ENCODE measurements at places on chromosomes 1 and 21.

DNA sequence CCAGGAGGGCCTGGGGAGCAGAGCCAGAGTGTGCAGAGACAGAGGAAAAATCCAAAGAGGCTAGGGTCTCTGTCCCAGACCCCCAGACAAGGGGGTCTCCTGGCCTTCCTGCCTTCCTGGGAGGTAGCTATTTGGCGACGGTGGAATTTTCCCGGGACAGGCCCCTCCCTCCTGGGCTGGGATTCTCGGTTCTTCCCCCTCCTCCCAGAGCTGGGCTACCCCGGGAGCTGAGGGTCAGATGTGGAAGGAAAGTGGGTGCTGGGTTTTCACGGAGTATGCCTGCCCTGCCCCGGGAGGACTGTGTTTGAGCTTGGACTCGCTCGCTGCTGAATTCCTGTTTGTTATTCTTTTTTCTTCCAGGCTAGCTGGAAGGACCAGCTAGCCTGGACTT lies 759 bp downstream of the AMPD2 start:
- no peak for DNase-seq

DNA sequence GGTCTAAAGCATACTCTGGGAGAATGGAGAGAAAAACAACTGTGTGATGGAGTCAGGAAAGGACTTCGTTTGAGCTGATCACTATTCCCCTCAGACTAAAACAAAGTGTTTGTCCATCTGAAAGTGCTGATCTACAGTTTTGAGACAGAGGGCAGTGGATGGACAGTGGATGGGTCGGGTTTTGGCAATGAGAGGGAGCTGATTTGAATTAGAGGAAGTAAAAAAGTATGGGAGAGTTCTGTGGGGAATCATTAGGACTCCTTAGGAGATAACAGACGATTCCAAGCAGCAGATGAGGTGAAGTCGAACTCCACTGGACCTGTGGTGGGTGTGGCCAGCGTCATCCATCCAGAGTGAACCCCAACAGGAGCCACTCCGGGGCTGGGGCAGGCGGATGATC lies 62.3 kb downstream of the PTGS2 start:
- no peak for DNase-seq

GRCh38 chr1:186374303-186375151 lies 526 bp downstream of the TPR start:
- DNase-seq = peak; percentile 5

GRCh38 chr1:236128646-236129178 lies 13.6 kb upstream of the GPR137B start:
- DNase-seq = no peak

- DNase-seq = no peak
Observed at GRCh38 chr1:47651311-47652089, 213.7 kb downstream of the FOXD2 start.

- no peak for DNase-seq
Observed at GRCh38 chr1:156488566-156489165, 11.9 kb downstream of the MEF2D start.

DNA sequence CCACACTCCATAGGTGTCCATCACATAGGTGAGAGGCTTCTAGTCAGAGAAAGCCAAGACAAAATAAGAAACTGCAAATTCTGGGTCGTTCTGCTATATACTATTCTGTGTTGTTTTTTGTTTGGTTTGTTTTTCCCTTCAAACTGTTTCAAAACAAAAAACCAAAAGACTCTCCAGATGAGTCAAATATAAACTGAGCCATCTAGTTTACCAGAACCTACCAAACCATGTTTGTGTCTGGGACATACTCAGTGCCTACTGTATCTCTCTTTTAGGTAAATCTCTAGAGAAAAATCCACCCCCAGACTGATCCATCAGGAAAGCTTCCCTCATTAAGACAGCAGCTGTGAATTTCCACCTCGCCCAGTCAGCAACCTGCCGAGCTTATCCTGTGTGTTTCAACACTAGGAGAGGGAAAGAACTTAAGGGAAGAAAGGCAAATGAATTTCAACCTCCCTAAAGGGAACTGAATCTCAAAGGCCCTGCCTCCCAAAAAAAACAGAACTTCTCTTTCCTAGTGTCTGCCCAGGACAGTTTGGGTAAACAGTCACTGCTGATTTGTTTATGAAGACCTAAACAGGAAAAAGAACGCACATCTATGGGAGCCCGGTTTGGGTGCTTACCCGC lies 17.2 kb downstream of the PPT1 start:
- DNase-seq = peak; percentile 78

GRCh38 chr1:234307726-234308125 lies 65.5 kb upstream of the COA6 start:
- no peak for DNase-seq

DNA sequence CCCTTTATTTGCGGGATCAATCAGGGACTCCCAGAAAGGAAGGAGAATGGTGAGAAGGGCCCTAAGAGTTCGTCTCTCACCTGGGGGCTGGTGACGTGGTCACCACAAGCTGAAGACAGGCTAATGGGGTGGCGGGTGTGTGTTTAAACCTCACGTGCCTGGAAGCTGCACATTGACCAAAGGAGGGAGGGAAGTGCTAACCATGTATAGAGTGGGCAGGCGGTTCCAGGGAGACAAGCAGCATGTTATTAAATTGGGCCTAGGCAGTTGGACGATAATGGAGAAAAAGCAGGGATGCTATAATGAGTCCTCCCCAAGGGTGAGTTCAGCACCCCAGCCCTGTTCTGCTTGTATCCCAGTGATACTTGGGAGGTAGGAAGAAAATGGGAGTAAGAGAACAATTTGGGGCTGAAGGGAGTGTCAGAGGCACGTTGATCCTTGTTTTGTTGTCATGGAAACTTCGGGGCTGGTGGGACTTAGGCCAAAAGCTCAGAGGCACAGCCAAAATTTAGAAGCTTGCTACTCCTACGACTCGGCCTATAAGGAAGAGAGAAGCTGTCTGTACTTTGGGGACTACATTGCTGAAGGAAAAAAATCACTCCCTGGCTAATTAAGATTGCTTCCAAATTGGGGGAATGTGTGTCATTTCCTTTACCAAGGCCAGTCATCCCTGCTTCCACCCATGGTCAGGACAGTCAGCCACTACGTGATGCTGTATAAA lies 33.2 kb upstream of the EPHA8 start:
- DNase-seq = no peak

DNA sequence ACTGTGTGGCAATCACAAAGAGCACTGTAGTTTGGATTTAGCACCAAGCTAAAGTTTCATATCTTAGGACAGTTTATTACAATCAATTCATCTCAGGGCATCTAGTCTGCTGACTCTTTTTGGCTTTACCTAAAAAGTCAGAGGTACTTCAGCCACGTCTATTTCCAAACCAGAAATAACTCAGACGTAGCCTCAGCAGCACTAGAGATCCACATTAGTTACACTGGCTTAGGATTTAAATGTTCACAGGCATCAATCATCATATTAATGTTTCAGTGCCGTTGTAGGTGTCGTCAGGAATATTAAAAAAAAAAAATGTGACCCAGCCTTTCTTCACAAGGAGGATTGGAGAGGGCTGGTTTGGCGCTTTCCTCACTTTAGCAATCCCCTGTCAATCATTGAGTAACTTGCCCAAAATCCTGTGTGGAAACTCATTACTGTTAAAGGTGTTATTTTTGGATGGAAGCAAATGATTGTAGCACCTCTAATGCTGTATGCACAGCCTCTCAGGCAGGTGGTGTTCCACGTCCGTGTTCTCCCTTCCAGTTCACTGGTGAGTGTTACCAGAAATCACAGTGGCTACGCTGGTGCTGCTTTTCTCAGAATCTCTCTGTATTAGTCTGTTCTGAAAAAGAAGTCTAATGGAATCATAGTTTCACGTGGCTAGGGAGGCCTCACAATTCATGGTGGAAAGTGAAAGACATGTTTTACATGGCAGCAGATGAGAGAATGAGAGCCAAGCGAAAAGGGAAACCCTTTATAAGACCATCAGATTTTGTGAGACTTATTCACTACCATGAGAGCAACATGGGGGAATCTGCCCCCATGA lies 45.4 kb downstream of the NEK7 start:
- DNase-seq = no peak

DNA sequence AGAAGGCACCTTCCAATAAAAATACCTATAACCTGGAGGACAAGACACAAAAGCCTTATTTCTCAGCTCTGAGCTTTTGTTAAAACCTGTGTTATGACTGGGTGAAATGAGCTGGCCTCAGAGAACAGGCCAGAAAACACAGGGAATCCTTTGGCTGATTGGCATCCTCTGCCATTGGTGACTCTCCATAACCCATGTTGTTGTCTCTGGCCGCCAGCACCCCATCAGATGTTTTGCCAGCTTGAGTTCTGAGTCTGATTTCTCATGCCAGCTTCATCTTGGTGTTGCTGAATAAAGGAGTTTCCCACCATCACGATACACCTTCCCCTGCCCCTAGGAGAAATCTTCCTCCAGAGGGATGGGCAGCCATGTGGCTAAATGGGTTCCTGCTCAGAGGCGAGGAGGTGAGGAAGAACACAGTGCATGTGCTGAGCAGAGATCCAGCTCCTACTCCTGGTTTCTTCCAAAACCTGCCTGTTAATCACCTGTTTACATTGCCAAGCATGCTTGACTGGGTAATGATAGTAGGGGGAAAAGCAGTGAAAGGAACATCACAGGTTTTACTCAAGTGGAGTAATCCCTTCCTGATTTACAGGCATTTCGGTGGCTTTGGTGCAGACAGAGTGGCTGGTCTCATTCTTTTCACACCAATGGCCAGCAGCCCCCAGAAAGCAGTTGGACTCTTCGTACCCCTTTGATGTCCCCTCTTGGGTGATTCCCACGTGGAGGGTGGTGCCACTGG lies 109.8 kb downstream of the ROR1 start:
- no peak for DNase-seq

- no peak for DNase-seq
Observed at GRCh38 chr1:109478806-109479205, 4.9 kb upstream of the ATXN7L2 start.

DNA sequence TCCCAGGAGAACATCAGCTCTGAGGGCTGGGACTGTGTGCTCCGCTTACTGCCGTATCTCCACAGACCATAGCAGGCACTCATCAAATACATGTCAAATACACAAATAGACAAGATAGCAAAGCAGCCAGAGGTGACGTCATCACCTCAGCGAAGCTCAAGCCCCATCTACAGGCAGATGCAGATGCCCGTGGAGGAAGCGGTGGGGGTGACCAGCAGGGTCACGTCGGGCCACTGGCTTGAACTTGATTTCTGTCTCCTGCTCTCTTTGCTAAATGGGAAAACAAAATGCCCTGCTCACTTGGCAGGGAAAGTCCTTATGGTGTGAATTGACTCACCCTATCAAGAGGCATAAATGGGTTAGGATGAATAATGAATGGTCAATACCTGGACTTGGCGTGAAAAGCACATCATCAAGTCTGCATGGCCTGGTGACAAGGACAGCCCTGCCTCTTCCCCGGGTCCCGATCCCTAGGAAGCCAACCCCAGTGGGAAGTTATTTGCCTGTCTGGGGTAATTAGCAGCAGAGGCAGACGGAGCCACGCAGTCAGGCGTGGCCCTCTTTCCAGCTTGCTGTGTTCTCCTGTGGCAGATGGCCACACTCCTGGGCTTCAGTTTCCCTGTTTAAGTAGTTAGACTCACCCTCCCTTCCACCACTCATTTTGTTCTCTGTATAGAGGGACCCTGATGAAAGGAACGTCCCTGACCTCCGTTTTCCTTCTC lies 536.0 kb downstream of the NPHP4 start:
- no peak for DNase-seq

GRCh38 chr1:165679282-165680036 lies 18.9 kb downstream of the ALDH9A1 start:
- DNase-seq = no peak

DNA sequence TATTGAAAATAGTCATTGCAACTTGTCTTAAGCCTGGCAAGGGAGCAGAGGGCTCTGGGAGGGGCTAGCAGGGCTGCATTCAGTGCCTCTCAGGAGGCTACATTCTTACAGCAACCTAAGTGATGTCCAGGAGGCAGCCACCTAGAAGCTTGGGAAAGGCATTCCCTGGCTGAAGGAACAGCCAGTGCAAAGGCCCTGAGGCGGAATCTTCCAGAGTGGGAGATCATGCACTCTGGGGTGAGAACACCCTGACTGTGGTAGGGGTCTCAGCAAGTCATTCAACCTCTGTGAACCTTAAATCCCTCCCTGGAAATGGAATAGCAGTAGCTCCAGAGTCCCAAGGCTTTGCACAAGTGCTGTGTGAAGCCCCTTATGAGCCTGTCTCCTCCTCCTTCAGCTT lies 84.1 kb downstream of the TAS1R2 start:
- no peak for DNase-seq

GRCh38 chr1:151837197-151837596 lies 2.4 kb downstream of the C2CD4D start:
- DNase-seq = no peak

DNA sequence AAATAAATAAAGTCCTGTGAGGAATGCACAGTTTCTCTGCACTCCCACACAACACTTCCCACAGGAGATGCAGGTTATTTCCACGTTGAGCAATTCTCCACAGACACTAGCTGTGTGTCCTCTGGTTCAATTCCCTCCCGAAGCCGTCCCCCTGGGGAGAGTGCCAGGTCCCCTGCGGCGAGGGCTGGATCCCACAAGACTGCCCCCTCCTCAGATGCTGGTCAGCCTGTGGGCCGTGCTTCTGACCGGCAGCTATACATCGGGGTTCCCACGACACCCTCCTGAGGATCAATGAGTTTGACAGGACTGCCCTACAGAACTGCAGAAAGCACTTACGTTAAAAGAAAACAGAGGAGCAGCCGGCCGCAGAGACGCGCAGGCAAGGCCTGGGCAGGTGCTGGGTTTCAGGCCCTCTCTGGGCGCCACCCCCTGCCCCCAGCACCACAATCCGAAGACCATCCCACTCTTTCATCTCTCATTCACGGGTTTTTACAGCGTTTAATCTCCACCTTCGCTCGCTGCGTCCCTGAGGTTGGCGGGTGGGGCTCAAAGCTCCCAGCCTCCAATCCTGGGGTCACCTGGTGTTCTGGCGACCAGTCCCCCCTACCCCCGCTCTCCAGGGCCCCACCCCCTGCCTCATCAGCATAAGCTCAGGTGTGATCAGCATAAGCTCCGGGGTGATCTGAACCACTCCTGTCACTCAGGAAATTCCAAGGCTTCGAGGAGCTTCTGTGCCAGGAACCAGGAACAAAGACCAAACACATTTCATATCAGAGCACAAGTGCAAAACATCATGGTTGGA lies 9.3 kb downstream of the SLC35E2B start:
- DNase-seq = no peak

DNA sequence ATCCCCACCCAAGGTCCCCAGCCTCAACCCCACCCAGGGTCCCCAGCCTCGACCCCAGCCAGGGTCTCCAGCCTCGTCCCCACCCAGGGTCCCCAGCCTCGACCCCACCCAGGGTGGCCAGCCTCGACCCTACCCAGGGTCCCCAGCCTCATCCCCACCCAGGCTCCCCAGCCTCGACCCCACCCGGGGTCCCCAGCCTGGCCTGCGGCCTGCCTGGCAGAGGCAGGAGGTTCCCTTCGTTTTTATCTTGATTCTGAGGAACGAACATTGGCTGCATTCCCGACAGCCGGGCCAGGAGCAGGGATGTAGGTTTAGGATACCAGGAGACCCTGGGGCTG lies 3.4 kb upstream of the PDE9A start:
- no peak for DNase-seq

- no peak for DNase-seq
Observed at GRCh38 chr1:109887884-109888283, 22.8 kb upstream of the CSF1 start.
